ENCODE measurements at places on chromosomes 12 and 14.

- no peaks in the 10 kb centered on the region for H3K27me3 ChIP-seq
- no peaks in the 10 kb centered on the region for H3K36me3 ChIP-seq
- H3K4me1 ChIP-seq: no peaks in the 10 kb centered on the region
- no peak overlapping the region for H3K4me3 ChIP-seq
- H3K27ac ChIP-seq: no peak overlapping the region
- no peak for DNase-seq
Observed at GRCh38 chr12:2672863-2673262, 121.9 kb upstream of the FKBP4 start.

- H3K27ac ChIP-seq: no peak overlapping the region
- H3K4me3 ChIP-seq: no peak overlapping the region
- H3K27me3 ChIP-seq: peaks cover 64% of the 10 kb centered on the region
Observed at GRCh38 chr12:106282457-106283097, 20.0 kb upstream of the TCP11L2 start.

- no peaks in the 10 kb centered on the region for H3K36me3 ChIP-seq
- H3K4me3 ChIP-seq: no peak overlapping the region
- no peak for DNase-seq
- no peak overlapping the region for H3K27ac ChIP-seq
- H3K27me3 ChIP-seq: no peaks in the 10 kb centered on the region
Observed at GRCh38 chr12:21337453-21337852, 2.7 kb upstream of the SLCO1A2 start.

GRCh38 chr12:70507442-70507841 is 129.8 kb downstream of the PTPRB start:
- H3K4me1 ChIP-seq: peaks cover 1% of the 10 kb centered on the region
- DNase-seq: no peak
- H3K27ac ChIP-seq: no peak overlapping the region
- H3K4me3 ChIP-seq: no peak overlapping the region
- H3K36me3 ChIP-seq: no peaks in the 10 kb centered on the region

DNA sequence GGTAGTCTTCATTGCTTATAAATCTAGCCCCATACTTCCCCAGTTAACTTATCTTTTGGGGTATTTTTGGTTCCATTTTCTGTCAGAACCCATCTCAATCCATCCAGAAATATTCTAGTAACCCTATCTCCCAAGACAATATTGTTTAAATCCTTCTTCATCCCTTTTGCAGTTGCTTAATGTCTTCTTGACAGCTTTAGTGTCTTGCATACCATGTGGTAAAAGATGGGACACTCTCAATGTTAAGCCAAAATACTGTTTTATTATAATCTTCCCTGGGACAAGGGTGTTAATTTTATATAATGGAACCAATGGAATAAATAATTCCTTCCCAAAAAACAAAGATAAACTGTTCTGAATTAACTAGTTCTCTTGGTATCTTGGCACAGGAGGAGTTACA is 450.2 kb downstream of the CCER1 start:
- H3K4me3 ChIP-seq: no peak overlapping the region
- no peak for DNase-seq
- no peaks in the 10 kb centered on the region for H3K4me1 ChIP-seq
- H3K27me3 ChIP-seq: no peaks in the 10 kb centered on the region
- H3K27ac ChIP-seq: no peak overlapping the region
- no peaks in the 10 kb centered on the region for H3K36me3 ChIP-seq

GRCh38 chr14:65566820-65567522 is 154.4 kb downstream of the FUT8 start:
- H3K27me3 ChIP-seq: no peaks in the 10 kb centered on the region
- H3K27ac ChIP-seq: no peak overlapping the region
- H3K36me3 ChIP-seq: peaks cover 47% of the 10 kb centered on the region
- peaks cover 19% of the 10 kb centered on the region for H3K4me1 ChIP-seq

DNA sequence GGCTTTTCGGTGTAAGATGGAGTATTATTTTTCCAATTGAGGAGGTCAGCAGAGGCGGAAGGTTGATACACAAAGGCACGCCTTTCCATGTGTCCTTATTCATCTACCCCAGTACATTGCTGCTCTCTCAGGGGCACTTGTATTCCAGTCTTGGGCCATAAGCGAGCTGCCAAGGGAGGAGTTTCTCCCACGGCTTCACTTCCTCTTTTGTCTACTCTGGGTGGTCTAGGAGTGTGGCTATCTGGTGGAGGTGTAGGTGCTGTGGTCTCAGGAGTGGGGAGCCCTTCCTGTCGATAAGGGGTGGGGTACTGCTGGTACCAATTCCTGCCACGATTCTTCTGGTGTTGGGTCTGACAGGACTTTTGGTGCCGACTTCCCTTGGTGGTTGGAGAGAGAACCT is 73.4 kb downstream of the GAS2L3 start:
- no peaks in the 10 kb centered on the region for H3K4me1 ChIP-seq
- H3K27ac ChIP-seq: no peak overlapping the region
- H3K36me3 ChIP-seq: peaks cover 8% of the 10 kb centered on the region
- no peak for DNase-seq
- H3K27me3 ChIP-seq: peaks cover 4% of the 10 kb centered on the region
- no peak overlapping the region for H3K4me3 ChIP-seq

GRCh38 chr12:7460375-7461259 is 16.7 kb upstream of the CD163L1 start:
- H3K4me1 ChIP-seq: no peaks in the 10 kb centered on the region
- H3K4me3 ChIP-seq: no peak overlapping the region
- DNase-seq: peak; percentile 6
- no peak overlapping the region for H3K27ac ChIP-seq

DNA sequence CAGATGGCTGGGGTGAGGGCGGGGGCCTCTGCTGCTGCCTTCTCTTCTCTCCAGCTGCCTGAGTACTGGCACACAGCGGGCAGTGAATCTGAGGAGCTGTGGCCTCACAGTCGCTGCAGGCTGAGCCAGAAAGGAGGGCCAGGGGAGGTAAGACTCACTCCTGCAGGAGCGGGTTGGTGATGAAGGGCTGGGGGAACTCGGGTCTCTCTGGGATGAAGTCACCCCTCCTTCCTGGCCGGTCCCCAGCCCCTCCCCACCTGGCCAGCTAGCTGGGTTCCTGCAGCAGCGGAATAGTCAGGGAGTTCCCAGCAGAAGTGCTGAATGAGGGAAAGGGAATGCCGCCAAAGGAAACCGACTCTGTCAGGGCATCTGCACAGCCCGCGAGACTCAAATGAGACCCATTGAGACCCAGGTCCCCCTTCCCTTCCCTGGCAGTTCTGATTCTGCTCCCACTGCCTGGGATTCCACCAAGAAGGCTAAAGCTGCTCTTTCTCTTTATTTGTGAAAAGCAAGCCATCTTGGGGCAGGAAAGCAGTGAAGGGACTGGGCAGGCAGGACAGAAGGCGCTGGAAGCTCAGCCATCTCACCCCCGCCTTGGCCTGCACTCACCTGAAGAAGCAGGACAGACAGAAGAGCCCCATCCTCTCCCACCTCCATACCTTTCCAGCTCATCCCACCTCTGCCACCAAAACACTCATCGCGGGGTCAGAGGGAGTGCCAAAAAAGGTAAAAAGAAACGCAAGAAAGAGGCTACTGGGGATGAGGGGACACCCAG is 5.3 kb downstream of the NGB start:
- no peak for DNase-seq
- no peak overlapping the region for H3K4me3 ChIP-seq
- no peak overlapping the region for H3K27ac ChIP-seq

- peaks cover 54% of the 10 kb centered on the region for H3K4me1 ChIP-seq
- DNase-seq: peak; percentile 16
- H3K36me3 ChIP-seq: peaks cover 7% of the 10 kb centered on the region
- H3K27ac ChIP-seq: peak overlapping the region; percentile 100
- H3K27me3 ChIP-seq: no peaks in the 10 kb centered on the region
Observed at GRCh38 chr12:106304001-106304421, 1.5 kb downstream of the TCP11L2 start.

GRCh38 chr12:113022563-113023297 is 33.8 kb upstream of the DTX1 start:
- H3K4me1 ChIP-seq: no peaks in the 10 kb centered on the region
- H3K27ac ChIP-seq: peak overlapping the region; percentile 3
- no peaks in the 10 kb centered on the region for H3K36me3 ChIP-seq
- peaks cover 3% of the 10 kb centered on the region for H3K27me3 ChIP-seq
- H3K4me3 ChIP-seq: no peak overlapping the region

DNA sequence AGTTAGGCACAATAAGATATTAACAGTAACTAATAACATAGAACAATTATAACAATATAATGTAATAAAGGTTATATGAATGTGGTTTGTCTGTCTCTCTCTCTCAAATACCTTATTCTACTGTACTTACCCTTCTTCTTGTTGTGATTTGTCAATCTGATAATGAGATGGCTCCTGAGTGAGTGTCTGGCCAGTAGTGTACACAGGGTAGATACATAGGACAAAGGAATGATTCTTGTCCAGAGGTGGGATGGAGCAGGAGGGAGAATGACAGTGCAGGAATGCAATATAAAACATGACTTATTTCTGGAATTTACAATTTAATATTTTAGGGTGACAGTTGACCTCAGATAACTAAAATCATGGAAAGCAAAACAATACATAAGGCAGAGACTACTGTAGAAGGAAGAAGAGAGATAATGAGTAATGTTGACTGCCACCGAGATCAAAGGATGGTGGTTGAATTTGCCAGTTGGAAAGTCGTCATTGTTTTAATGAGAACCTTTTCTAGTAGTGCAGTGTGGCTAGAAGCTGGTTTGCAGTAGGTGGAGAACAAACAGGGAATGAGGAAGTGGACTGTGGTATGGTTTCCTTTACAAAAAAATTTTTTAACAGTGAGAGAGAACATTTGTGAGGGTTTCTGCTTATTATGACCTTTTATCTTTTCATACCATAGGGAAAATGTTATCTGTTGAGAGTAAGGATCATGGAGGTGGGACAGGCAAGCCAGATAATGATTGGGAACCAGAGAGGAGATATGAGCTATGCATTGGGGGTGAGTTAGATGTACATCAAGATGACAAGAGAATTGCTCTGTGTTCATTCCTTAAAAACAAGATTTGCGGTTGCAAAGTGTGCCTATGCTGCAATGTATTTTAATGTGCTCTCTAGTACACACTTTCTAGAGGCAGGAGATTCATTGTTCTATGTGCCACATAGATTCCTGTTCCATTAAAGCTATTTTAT is 458.3 kb downstream of the BTG1 start:
- H3K27me3 ChIP-seq: peaks cover 6% of the 10 kb centered on the region
- no peaks in the 10 kb centered on the region for H3K36me3 ChIP-seq
- DNase-seq: no peak
- H3K4me1 ChIP-seq: peaks cover 8% of the 10 kb centered on the region
- H3K4me3 ChIP-seq: no peak overlapping the region

DNA sequence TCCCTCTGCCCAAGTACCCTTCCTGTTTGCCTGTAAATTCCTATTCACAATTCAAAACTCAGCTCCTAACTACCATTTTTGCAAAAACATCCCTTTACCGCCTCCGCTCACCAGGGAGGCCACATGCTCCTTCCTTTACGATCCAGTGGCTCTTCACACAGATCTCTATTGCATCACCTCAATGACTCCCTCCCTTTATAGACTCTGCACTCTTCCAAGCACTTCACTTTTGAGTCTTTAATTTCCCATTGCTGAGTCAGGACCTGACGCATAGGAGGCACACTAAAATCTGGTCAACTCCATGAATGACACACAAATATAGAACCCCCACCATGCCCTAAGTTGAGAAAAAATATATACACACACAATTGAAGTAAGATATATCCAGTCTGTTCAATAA is 45.9 kb downstream of the PPP1R13B start:
- H3K4me3 ChIP-seq: no peak overlapping the region
- H3K36me3 ChIP-seq: no peaks in the 10 kb centered on the region
- H3K27ac ChIP-seq: no peak overlapping the region
- peaks cover 3% of the 10 kb centered on the region for H3K4me1 ChIP-seq
- no peaks in the 10 kb centered on the region for H3K27me3 ChIP-seq

- H3K4me1 ChIP-seq: no peaks in the 10 kb centered on the region
- H3K27ac ChIP-seq: no peak overlapping the region
- no peak for DNase-seq
- H3K4me3 ChIP-seq: no peak overlapping the region
- no peaks in the 10 kb centered on the region for H3K36me3 ChIP-seq
Observed at GRCh38 chr12:18970603-18971002, 158.9 kb upstream of the PLEKHA5 start.

GRCh38 chr12:23542187-23542586 is 407.3 kb downstream of the SOX5 start:
- H3K4me1 ChIP-seq: no peaks in the 10 kb centered on the region
- H3K27ac ChIP-seq: no peak overlapping the region
- DNase-seq: no peak
- no peaks in the 10 kb centered on the region for H3K27me3 ChIP-seq

DNA sequence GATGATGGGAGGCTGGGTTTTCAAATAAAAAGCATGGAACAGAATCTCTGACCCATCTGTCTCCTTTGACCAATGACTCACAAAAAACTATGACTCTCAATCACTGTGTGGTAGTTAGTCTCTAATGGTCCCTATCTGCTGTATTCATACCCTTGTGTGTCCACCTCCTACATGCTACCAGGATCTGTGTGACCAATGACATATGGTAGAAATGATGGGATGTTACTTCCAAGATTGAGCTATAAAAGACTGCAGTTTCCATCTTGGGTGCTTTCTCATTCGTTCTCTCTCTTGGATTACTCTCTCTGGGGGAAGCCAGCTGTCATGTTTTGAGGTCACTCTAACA is 144.7 kb upstream of the BTG1 start:
- H3K27ac ChIP-seq: no peak overlapping the region
- no peaks in the 10 kb centered on the region for H3K4me1 ChIP-seq
- no peak overlapping the region for H3K4me3 ChIP-seq
- no peaks in the 10 kb centered on the region for H3K36me3 ChIP-seq

GRCh38 chr12:105445249-105445648 is 114.8 kb downstream of the C12orf75 start:
- DNase-seq: no peak
- H3K27ac ChIP-seq: no peak overlapping the region
- no peak overlapping the region for H3K4me3 ChIP-seq

- peak overlapping the region; percentile 94 for H3K4me3 ChIP-seq
- H3K27me3 ChIP-seq: peaks cover 4% of the 10 kb centered on the region
Observed at GRCh38 chr14:102320033-102320660, 601 bp downstream of the ZNF839 start.

DNA sequence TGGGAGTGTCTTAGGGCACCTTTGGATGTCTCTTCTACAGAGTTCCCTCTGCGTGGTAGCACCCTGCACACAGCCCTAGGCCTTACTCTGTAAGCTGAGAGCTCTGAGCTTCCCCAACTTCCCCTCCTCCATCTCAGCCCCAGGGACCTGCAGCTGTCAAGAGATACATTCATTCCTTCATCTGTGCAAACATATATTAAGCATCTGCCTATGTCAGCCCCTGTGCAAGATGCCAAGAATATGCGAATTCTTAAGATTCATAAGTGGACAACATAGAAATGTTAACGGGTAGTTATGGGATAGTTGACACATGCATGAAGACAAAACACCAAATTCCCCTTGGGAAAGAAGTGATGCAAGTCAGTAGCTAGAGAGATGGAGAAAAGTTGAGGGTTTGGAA is 190.8 kb downstream of the SLC41A2 start:
- H3K27ac ChIP-seq: no peak overlapping the region
- H3K4me1 ChIP-seq: peaks cover 24% of the 10 kb centered on the region
- H3K4me3 ChIP-seq: no peak overlapping the region
- H3K27me3 ChIP-seq: peaks cover 19% of the 10 kb centered on the region
- peaks cover 2% of the 10 kb centered on the region for H3K36me3 ChIP-seq
